Mucosa of descending colon (tissue), 3 donors: ENCODE measurements at places on chromosomes 6 and 20. TPM values are rescaled to one million over a fixed set of nuclear protein-coding genes. Genes with fewer than 3 reads are reported as not detected.

- DNase-seq, result no peak
Observed at GRCh38 chr6:78693835-78694234, 173.5 kb upstream of the IRAK1BP1 start.

- DNase-seq, result no peak
Observed at GRCh38 chr6:136922685-136923006, 545 bp downstream of the SLC35D3 start.

DNA sequence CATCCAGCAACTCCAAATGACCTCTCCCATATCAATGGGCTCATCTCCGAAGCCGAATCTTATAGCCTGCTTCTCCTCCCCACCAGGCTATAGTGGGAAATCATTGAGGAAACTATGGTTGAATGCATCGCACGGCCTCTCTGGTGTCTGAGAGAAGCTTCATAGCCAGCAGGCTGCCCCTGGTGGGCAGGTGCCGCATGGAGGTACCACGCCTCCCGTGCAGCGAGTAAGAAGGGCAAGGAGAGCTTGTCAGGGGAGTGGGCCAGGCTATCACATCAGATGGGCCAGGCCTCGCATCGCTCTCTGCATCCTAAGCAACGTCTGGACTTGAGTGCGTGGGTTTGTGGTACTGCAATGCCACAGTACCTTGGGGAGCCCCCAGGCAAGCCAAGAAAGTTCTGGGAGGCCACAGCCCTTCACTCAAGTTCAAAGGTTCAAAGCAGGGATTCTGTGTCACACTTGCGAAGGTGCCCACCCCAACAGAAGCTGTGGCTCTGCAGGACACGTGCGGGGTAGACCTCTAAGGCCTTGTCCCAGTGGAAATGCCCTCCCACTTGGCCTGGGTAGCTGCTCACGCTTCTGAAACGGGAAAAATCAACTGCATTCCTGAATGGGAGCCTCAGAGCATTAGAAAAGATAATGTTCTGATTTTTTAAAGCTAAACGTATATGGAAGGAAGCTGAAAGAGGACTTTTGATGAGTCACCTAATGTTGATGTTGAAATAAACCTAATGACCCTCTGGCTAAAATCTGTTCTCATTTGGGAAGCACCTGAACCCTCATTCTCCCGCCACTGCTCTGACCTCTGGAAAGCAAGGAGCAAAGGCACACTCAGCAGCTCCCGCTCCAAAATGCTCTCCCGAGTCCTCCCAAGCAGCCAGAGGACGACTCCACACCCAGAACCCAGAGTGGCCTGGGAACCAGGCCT, 8.4 kb upstream of the IRF4 start:
- DNase-seq, result no peak

DNA sequence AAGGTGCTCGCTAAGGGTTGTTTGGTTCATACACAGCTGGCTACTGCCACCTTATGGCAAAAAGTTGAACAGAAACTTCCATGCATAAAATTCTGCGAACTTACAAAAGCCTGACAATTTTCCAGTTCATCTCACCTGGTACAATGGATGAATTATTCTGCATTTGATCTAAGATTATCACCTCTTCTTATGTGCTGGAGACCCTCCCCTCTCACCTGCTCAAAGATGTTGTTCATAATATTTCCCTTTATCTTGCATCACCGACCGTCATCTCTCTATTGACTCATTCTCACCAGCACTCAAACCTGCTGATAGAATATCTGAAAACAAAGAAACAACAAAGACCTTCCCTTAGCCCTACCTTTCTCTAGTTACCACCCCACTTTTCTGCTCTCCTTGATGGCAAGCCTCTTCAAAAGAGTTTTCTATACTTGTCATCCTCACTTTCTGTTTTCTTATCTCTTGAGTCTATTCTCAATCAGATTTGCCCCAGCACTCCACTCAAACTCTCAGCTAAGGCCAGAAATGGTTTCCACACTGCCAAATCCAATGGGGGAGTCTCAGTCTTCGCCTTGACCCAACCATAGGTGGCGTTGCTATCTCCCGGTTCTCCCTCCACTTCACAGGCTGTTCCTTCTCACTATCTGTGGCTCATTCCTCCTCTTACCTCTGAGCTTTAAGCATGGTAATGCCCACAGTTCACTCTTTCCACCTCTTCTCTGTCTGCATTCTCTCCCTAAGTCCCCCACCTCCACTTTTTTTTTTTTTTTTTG, 25.8 kb downstream of the SNRNP48 start:
- DNase-seq, result no peak

DNA sequence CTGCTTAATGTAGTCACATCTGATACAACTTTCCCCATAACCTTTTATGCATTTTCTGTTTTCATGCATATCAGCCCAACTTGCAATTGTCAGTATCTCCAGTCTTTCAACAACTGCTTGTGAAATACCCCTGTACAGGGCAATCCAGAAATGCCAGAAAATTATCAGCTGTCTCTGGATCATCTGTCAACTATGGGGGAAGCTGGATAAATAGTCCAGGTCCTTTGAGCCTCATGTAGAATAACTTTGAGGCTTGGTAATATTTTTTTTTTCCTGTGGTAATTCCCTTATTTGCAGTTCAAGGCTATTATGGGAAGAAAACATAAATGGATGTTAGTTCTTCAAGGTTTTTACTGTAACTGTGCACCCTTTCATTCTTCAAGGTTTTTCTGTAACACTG, 6.2 kb downstream of the DEFB125 start:
- no peak for DNase-seq

DNA sequence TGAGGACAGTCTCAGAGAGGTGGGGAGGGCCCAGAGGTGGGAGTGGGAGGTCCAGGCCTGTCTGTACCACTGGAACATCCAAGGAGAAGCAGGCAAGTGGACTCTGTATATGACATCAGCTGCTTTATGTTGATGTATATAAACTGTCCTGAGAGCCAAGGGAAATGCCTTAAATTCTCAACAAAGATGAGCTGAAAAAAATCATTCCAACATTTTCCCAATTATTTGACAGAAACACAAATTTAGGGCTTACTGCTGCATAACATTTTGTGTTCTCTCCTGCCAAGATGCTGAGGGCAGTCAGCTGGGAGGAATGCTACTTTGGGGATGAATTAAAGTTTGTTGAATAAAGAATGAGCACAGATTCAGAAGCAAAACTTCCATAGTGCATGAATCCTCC, 52.8 kb downstream of the FOXC1 start:
- DNase-seq, result no peak

DNA sequence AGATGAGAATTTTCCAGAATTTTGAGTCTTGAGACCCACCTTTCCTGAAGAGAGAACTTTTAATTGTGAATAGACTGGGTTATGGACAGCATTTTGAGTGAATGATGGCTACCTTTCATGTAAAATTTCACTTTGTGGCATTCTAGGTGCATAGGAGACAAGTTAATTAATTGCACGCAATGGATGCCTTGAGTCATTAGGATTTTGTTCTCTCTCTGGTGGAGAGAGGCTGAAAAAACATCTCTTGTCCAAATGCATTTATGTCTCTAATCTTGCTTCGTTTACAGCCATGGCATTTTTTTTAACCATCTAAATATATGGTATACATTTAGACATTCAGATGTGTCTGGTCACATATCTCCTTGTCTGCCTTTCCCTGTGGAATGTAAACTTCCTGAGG, 3.1 kb downstream of the RHAG start:
- DNase-seq, result no peak

The NRSN1 gene
- total RNA-seq, result not detected

The ID1 gene
- total RNA-seq, result 172 TPM

The LHFPL5 gene
- 0.19 TPM for total RNA-seq
